Non-pigmented ciliary epithelial cell (primary cell): ENCODE measurements at places on chromosomes 12 and 14.

GRCh38 chr14:54567224-54567638, 303 bp downstream of the SAMD4A start:
- DNase-seq: no peak

- DNase-seq: no peak
These were observed 1.2 kb downstream of the NTN4 start for GRCh38 chr12:95789126-95790032.

GRCh38 chr12:104201238-104202001, 14.2 kb upstream of the TXNRD1 start:
- DNase-seq: no peak

DNA sequence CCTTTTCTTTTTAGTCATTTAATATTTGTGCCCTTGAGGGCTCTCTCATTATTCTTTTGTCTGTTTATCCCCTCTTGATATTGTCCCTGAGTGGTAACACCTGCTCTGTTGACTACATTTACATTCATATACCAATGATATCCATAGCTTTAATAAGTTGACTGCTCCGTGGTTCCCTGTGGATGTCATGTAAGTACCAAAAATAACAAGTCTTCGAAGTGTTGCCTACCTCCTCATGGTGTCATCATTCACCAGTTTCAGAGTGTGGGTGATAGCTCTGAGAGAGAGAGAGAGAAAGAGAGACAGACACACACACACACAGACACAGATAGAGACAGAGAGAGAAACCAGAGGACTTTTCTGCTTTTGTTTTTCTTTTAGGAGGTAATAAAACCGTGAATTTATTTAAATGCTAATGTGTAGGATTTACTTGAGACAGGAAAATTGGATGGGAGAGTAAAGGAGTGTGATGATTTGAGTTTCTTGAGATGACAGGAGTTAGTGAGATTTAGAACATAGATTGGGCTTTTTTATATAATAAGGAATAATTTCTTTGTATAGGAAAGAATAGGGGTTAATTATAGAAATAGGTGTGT, 52.2 kb downstream of the PAPOLA start:
- DNase-seq: no peak

- DNase-seq: no peak
These were observed 222.9 kb upstream of the LMO3 start for GRCh38 chr12:16828891-16829290.

DNA sequence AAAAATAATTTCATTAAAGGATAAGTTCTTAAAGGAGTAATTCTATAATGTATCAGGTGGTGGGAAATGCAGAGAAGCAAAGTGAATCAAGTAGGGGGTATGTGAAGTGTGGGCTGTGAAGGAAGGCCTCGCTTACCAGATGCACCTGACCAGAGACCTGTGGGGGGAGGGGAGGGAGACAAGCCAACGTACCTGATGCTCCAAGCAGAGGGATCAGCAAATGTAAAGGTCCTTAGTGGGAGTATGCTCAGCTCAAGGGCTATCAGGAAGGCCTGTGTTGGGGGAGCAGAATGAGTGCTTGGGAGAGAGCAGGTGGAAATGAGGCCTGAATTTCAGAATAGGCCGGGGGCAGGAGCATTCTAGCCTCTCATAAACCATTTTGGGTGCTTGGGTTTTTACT, 57.1 kb downstream of the ANO4 start:
- no peak for DNase-seq

DNA sequence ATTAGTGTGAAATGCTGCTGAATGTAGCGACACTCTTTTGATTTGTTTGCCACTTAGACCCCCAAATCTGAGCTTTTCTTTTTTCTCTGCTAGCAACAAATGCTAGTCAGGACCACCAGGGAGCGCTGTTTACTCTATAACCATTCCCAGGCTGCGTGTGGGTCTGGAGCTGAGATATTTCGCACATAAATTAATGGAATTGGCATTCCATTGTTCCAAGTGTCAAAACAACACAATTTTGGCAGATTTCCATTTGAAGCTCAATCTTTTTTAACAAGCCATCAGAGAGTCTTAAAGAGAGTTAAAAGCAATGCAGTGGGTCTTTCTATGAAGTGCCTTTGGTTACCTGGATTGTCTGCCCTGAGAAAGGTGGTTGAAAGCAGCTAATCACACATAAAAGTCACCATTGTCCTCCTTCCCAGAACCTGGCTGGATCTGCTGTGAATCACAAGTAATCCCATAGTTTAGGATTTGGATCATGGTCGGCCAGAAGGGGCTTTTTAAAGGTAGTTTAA, 7.4 kb upstream of the TMEM132C start:
- DNase-seq: no peak

DNA sequence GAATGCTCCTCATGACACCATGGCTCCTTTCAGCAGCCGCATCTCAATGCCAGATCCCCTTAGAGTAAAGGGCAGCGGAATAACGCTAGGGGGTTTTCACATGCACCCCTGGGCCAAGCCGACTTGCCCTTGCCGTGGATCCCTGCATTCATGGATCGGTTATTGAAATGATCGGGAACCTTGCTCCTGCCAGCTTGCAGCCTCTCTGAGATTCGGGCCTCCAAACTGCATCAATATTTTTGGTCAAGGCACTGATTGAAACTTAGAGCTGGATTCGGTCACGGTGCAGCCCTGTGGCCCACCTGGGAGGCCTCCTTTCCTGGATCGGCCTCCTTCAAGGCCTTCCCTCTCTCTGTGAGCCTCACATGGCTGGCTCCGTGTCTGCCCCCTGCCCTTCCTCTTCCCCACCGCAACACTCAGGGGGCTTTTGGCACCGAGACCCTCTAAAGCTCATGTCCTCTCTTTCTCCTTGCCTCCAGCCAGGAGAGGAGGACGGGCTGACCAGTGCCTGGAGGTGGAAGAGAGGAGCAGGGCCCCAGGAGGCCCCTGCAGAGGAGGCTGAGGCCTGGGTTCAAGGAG, 1.8 kb downstream of the PTPN6 start:
- no peak for DNase-seq

DNA sequence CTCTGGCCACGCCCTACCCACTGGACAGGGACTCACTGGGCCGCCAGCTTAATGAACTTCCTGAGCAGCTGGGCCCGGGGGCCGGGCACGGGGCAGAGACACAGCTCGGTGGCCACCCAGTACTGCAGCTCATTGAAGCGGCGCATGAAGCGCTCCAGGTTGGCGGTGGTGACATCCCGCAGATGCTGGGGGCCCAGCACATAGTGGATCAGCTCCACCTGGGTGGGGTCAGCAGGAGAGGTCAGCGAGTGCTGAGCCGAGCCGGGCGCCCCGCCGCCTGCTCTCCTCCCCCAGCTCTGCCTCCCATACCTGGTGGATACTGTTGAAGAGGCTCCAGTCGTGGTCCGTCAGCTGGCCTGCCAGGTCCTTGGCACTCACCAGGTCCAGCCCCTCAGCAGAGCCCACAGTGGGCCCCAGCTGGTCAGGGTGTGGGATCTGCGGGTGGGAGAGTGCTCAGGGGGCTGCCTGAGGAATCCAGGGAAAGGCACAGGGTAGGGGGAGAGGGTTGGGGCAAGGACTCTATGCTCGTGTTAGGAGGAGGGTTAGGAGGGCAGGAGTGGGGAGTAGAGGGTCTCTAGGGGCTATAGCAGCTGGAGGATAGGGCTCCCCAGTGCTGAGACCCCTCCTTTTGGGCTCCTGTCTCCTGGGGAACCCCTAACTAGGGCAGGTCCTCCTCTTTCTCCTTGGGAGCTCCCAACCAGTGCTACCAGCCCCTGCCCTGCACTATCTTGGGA, 15.5 kb upstream of the ENDOU start:
- no peak for DNase-seq

GRCh38 chr12:58647495-58647894, 272.8 kb downstream of the LRIG3 start:
- no peak for DNase-seq

DNA sequence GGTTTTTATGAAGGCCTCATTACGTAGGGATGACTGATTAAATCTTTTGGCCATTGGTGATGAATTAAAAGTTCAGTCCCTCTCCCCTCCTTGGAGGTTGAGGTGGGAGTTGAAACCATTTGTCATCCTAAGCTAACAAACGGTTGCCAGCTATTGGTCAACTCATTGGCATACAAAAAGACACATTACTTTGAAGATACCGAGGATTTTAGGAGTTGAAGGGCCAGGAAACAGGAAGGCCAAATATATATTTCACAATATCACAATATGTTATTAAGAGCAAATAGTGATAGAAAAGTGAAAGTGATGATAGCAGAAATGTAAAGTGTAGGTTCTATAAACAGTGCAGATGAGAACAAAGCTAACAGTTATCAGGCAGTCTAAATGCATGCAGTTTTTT, 24.4 kb downstream of the RCOR1 start:
- DNase-seq: no peak

GRCh38 chr12:5377997-5378592, 53.8 kb upstream of the NTF3 start:
- no peak for DNase-seq

GRCh38 chr12:4584896-4585295, 22.9 kb downstream of the DYRK4 start:
- no peak for DNase-seq
